Psoas muscle (tissue), 8 donors: ENCODE measurements at places on chromosomes 5 and 9.

GRCh38 chr5:132429463-132430440 is 60.2 kb downstream of the SLC22A5 start:
- DNase-seq = no peak

DNA sequence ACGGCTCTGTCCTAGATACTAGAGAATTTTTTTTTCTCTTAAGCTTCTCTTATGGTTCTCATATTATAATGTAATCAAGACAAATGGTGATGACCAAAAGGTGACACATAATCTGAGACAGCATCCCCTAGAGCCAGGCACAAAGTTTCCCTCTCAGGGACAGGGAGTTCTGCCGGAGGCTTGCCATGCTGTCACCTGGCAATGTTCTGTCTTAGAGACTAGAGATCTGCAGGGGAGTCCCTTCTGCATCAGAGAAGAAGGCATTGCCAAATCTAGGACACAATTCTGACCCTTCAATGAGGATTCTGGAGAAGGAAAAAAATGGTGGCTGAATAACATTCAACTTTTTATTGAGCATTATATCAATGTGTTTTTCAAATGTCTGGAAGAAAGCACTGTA is 261.2 kb upstream of the TRPC7 start:
- no peak for DNase-seq

DNA sequence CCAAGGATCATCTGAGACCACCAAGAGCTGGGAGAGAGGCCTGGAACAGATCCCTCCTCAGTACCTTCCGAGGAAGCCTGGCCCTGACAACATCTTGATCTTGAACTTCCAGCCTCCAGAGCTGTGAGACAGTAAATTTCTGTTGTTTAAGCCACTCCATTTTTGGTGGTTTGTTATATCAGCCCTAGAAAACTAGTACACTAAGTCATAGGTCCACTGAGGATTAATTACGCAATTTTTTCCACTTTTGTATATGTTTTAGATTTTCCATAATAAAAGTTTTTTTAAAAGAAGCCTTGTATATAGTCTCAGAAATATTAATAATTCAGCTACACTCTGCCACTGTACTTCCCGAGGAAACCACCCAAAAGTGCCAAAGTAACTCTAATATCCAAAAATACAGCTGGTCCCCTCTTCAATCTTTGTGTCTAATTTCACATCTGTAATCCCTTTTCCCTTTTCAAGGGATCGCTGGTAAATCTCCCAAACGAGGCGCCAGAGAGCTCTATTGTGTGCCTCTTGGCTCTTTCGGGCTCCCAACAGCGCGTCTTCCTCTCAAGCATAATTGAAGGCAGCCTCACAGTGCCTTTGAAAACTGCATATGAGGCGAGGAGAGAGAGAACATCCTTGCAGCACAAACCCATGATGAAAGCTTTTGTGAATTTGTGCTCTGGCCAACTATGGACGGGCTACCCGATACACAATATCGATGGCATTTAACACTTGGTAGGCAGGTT is 32.7 kb downstream of the PRUNE2 start:
- DNase-seq = no peak

DNA sequence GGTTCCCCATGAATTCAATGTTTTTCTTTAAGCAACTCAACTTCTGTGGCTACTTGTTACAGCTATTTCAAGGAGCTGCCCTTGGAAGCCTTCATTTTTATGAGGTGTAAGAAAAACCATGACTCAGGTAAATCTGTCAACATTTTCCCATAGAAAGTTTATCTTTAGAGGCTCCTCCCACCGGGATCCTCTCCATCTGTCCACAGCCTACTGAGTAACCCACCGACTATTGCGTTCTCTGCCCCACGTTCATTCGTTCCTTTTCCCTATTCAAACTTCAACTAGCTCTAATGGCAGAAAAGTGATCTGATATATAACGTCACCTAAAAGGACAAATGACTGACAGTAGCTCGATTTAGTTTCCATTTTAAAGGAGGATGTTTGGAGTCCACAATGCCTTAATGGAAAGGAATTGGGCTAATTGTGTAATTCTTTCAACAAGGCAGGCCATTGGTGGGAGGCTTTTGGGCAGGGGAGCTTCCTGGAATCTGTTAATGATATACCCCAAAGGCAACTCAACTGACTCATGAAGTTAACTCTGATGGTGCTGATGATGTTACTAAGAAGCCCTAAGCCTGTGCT is 29.3 kb upstream of the NR3C1 start:
- DNase-seq = no peak

DNA sequence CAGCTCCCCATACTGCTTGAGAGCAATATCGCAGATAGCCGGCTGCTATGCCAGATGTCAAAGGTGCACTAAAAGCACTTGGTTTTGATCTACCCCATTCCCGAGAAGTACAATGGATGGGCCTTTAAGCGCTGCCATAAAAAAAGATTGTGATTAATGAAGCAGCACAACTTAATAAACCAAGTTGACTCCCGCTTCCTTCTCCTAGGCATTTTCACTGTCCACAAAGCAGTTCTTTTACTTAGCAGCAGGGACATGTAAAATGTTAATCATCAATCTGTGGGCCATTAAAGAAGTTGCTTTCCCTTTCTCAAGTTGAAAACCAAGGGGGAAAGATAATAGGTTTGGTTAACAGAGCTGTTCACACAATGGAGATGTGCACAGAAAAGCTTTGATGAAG is 176.4 kb downstream of the TRPM6 start:
- DNase-seq = no peak

- no peak for DNase-seq
Observed at GRCh38 chr9:1008216-1008615, 31.8 kb downstream of the DMRT3 start.

DNA sequence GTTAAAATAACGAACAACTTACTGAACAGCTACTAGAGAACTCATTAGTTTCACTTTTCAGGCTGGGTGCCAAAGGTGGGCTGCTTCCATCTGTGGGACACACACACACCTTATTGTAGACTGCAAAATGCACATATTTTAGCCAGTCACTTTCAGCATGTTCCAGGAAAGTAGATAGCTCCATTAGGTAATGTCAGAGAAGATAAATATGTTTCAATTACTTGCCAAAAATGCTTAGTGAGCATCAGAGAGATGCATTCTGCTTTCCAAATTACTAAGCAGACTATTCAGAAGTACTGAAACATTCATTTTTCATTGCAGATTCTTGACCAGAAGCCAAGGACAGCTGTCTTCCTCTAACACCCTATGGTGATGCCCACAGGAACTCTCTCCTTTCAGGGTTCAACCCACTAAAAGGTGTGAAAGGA is 56.2 kb upstream of the APC start:
- no peak for DNase-seq

DNA sequence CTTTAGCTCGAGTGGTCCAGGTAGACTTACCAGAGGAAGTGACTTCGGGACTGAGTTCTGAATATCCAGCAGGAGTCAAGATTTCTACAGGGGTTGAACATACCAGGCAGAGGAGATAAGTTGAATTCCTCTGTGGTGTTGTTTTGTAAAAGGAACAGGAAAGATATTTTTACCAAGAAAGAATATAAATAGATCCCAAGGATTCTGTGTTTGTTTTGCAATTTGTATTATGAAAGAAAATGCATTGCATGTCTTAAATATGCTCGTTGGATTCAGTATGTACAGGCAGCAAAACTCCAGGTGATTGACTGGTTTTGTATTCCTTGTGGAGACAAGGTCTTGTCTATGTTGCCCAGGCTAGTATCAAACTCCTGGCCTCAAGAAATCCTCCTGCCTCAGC is 197.8 kb downstream of the FRMD3 start:
- no peak for DNase-seq

DNA sequence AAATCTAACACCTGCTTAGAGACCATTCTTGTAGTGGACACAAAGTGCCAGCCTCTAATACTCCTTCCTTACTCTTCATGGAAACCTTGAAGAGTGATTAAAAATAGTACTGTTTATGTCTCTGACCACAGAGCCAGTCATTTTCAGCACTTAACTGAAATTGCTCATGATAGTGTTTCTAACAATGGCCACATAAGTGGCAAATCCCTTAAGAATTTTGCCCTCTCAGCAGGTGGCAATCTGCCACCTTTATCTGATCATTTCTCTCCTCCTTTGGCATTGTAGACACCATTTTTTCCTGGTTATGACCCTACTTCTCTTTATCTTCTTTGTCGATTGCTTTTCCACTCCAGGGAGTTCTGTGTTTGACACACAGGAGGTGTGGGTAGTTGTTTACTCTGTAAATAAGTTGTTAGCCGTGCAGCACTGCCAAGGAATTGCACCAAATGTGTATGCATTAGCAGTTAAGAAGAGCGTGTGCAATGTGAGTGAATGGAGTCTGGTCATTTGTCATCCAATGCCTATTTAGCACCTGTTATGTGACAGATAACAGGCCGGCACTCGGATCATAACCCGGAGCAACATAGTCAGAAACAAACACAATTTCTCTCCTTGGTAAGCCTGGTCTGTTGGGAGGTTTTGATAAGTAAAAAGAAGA is 36.8 kb upstream of the STARD4 start:
- no peak for DNase-seq

DNA sequence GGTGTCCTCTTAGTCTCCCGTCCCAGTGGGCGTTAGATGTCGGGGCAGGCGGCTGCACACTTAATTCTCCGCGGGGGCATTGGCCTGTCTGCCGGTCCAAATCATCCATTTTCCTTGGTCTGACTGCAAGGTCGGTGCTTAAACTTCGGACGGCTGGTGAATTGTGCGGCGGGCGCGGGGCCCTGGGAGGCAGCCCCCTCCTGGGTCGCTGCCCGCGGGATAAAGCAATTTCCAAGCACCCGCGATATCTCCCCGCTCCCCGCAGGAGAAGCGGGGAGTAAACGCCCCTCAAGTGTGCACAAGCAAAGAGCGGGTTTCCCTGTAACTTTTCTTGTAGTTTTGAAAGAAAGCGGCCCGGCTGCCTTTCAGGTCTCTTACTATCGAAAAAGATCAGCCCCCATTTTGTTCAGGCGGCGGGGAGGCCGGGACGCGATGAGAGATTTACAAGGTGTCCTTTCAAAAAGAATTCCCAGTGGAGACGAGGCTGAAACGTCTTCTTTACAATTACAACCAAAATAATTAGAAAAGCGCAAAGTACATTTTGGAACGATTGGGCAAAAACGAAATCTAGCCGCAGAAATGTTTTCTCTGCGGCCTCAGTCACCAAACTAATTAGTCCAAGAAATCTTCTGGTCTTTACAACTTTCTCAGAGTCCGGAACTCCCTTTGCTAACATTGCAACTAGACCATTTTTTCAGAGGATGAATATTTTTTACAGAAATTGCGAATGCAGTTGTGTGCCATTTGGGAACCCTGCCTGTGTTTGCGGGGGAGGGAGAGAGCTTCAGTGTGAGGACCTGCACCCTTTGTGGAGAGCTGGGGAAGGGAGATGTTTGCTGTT is 1.8 kb downstream of the IRX1 start:
- no peak for DNase-seq

GRCh38 chr5:66697796-66698564 is 101.8 kb downstream of the MAST4 start:
- DNase-seq = no peak

- no peak for DNase-seq
Observed at GRCh38 chr5:133981714-133982113, 13.3 kb upstream of the C5orf15 start.

DNA sequence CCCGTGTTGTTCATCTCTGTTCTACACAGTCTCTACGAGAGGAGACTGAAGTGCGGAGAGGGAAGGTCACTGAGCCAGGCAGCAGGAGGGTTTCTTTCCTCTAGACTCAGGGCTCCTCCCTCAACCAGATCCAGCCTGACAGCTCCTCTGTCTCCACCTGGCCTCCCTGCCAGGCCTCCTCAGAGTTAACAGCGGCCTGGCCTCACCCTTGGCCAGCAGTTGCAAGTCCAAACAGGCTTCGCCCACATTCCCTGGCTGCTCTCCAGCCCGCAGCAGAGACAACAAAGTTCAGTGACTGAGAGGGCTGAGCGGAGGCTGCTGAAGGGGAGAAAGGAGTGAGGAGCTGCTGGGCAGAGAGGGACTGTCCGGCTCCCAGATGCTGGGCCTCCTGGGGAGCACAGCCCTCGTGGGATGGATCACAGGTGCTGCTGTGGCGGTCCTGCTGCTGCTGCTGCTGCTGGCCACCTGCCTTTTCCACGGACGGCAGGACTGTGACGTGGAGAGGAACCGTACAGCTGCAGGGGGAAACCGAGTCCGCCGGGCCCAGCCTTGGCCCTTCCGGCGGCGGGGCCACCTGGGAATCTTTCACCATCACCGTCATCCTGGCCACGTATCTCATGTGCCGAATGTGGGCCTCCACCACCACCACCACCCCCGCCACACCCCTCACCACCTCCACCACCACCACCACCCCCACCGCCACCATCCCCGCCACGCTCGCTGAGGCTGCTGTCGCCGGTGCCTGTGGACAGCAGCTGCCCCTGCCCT is at the start of gene HRCT1:
HRCT1 (plus strand) TSS at position 291 of the 768 bp plus-strand sequence; CDS start at position 377, 86 bp downstream.
- peak; percentile 91 for DNase-seq

DNA sequence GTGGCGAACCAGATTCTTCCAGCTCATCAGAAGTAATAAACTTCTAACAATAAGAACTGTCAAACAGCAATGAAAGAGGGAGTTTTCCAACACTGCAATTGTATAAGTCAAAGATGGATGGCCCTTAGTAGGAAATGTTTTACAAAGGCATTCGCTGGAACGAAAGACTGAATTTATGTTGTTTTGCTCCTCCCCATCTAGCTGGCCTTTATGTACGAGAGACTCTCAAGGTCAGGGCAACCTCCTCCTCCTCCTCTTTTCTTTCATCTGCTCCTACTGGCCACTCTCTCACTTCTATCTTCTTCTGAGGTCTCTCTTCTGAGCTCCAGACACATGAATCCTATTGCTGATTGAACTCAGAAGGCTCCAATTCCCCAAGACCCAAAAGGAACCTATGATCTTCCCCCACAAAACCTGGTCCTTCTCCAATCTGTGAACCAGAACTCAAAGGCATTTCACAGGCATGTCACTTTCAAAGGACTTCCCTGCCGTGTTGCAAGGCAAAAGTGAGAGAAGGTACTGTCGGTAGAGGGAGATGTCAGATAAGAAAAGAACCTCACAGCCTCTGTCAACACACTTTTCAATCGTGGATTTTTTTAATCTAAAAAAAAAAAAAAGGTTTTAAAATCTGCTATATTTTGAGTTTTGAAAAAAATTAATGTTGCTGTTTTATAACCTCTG is 28.5 kb upstream of the PUM3 start:
- DNase-seq = no peak

DNA sequence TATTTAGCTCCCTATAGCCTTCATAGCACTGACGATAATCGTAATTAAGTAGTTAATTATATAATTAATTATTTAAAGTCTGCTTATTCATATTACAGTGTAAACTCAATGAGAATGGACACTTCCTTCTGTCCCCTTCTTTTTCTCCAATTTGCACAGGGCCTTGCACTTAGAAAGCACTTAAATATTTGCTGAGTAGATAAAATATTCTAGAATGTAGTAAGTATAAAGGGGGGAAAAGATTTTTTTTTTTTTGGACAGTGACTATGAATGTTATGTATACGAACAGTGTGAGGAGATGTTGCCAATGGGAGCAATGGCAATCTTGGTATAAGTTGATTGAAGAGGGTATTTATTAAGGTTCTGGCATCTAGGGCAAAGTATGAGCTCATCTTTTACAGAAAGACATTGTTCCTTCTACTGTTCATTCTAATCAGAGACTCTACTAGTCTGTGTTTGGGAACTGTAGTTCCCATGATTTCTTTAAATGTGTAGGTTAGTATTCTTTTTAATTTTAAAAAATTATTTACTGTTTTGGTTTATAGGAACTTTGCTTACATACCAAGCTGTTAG is 49.4 kb downstream of the YTHDC2 start:
- no peak for DNase-seq
